ENCODE measurements at places on chromosomes 6 and 20. TPM values are rescaled to one million over a fixed set of nuclear protein-coding genes. Genes with fewer than 3 reads are reported as not detected.
A peak's percentile ranks its signal among the peaks of the same experiment; 100 is the strongest.

DNA sequence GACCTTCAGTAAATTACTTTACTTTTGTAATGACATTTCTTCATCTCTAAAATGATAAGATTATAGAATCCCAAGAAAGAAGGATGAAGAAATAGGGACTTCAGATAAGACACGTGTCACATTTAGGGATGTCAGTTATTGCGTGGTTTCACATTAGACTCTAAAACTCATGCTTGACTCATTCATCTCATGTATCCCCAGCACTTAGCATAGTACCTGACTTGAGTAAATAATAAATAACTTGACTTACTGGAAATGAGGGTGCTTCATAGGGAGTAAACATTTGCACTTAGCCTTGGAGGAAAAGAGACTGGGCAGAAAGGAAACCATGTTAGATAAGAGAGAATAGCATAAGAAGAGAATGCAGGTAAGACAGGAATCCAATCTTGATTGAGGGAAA is 37.2 kb downstream of the VTA1 start:
- no peak for DNase-seq

DNA sequence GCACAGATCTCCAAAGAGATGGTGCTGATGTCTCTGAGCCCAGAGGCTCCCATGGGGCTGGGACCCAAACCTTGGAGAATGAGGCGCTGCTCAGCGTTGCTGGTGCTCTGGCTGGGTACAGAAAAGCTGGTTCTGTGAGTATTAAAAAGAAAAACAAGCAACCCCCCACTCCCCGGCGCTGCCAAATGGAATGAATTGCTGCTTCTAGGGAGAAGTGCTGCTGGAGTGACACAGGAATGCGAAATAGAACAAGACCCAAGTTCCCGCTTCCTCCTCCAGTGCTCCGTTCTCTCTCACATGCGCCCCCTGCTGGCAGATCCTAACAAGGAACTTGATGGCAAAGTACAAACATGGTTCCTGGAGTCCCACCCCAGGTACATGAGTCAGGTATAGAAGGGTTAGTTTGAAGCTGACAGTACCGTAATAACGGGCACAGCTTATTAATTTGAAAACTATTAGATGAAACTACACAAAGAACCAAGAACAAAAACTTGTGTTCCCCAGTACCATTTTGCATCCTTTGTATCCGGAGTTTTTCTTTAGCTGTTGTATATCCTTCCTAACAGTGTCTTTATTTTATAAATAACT is 2.1 kb upstream of the DDX27 start:
- peak; percentile 91 for DNase-seq

DNA sequence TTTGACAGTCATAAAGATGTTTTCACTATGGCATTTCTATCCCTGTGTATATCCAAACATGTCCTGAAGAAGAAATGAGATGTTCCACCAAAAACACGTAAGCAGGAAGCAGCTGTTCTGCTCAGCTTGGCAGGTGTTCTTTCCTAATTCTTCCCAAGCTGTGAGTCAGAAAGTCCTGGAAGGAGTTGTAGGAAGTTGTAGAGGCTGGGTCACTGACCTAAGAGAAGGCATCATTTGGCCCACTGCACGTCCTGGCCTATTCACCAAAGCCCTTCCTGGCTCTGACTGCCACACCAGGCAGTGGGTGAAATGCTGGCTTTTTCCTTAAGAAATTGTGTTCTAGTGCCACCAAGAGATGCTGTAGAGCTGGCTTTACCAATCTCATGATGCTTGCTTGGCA is 40.3 kb downstream of the STX11 start:
- no peak for DNase-seq

OPRL1 gene
- total RNA-seq: 0.38 TPM

SAMD5 gene
- total RNA-seq: 6.9 TPM

- no peak for DNase-seq
Measured at GRCh38 chr20:1307171-1307570, 21.8 kb downstream of the SDCBP2 start.

ECT2L gene
- not detected for total RNA-seq

DNA sequence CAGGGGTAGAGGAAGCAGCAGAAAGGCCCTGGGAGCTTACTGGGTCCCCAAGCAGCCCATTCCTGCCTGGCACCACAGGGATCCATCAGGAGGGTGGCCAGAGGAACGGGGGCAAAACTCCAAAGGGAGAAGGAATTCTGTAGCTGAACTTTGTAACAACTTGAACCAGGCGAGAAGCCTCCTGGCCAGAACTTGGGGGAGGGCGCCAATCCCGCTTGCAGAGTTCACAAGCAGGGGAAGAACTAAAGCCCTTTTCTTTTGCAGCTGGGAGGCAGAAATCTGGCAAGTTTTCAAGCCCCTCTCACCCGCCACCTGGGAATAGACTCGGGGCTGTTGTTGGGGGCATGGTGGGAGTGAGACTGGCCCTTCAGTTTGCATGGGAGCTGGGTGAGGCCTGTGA is 189.1 kb downstream of the PHF3 start:
- DNase-seq: no peak

HLA-DOA gene
- total RNA-seq: not detected

DNA sequence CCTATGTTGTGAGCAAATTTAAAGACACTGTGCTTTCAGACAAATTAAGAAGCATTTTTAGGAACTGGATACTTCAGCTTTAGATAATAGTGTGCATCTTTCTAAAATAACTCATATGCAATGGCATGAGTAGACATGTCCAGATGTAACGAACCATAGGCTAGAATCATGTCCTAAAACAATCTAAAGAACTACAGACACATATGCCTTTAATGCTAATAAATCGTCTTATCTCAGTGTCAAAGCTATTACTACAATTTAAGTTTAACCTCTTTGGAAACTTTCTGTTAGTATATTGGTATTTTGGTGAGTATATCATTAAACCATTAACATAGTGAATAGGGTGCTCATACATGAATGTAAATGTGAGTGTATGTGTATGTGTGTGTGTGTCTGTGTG is 908.5 kb upstream of the FLRT3 start:
- no peak for DNase-seq

DNA sequence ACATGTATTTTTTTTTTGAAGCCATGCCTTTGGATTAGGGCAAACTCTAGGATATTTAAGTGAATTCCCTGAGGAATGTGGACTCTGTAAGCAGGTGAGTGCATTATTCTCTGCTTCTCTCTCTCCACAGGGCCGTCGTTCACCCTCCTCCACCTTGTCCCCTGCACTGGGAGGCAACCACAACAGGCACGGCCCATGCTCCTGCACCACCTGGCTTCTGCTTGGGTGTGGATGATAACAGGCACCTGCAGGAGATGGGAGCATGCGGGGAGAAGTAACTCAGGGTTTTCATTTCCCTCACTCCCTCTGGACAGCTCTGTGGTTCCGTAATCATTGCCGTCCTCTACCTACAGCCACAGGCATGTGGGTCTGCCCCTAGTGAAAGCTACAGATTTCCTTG is 43.4 kb downstream of the HLA-C start:
- no peak for DNase-seq

GRCh38 chr6:86871681-86872080 is 65.6 kb upstream of the HTR1E start:
- DNase-seq: no peak

ANKRD6 gene
- 12.5 TPM for total RNA-seq

GRCh38 chr6:15843764-15844163 is 180.9 kb upstream of the DTNBP1 start:
- no peak for DNase-seq

- no peak for DNase-seq
Measured at GRCh38 chr6:14601490-14601889, 483.9 kb downstream of the CD83 start.

Measured in Caki2 (cell line).